ENCODE measurements at places on chromosomes 2 and 18.

GRCh38 chr2:3254442-3254941, 123.1 kb downstream of the EIPR1 start:
- no peak for DNase-seq

DNA sequence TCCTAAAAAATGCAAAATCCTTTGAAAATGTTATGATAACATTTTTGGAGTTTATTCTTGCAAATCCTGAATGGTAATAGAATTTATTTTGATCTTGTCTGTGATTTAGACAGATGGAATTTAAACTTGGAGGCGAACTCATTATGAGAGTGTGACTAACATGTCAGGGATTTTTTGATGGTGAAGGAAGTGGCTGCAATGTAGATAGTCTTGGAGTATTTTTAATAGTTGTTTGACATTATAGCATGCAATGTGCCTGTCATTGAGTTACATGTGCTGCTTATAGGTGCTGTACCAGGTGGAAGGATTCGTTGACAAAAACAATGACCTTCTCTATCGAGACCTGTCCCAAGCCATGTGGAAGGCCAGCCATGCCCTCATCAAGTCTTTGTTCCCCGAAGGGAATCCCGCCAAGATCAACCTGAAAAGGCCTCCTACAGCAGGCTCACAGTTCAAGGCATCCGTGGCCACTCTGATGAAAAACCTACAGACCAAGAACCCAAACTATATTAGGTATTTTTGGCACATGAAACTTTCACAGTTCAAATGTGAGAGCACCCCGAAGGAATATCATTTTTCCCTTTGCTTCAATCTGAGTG, 141.8 kb downstream of the MYO1B start:
- DNase-seq, result no peak

GRCh38 chr18:60448487-60449267, 76.1 kb upstream of the MC4R start:
- peak; percentile 71 for DNase-seq

- no peak for DNase-seq
Observed at GRCh38 chr2:38830526-38831159, 45.1 kb downstream of the DHX57 start.

GRCh38 chr2:66851449-66851872, 416.5 kb downstream of the MEIS1 start:
- DNase-seq, result no peak

DNA sequence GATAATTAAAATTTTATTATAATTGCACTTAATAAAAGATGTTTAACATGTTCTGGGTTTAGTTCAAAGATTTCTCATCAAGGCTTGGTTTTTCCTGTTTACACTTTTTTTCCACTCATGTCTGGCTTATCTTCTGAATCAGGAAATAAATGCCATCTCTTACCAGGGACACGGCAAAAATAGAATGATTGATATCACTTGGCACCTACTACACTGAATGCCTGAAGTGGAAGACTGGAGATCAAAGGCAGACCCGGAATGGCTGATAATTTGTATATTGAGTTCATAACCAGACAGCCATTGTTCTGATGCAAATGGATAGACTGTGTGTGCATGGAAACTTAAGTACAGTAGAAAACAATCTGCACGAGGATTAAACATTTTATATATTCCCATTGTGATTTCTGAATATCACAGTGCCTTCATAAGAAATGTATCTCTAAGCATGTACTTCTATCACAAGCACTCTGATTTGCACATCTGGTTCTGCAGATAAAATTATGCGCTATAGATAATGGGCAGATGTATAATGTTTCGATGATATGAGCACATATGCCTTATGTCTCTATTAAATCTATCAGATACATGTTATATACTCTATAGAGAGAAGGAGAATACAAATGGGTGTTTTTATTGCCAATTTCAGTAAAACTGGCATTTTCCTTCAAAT, 304.8 kb downstream of the RND3 start:
- no peak for DNase-seq

- DNase-seq, result no peak
Observed at GRCh38 chr2:75133621-75134570, 65.4 kb downstream of the TACR1 start.

GRCh38 chr2:218259099-218259961, 1.5 kb upstream of the GPBAR1 start:
- DNase-seq, result no peak

- DNase-seq, result no peak
Observed at GRCh38 chr2:216057688-216058193, 23.9 kb downstream of the PECR start.

- DNase-seq, result peak; percentile 92
Observed at GRCh38 chr2:166375736-166376487, at the start of gene SCN9A. Gene SCN9A, minus strand, starts transcription at chr2:166375944. Its CDS starts 64,188 bp downstream, at chr2:166311756.

DNA sequence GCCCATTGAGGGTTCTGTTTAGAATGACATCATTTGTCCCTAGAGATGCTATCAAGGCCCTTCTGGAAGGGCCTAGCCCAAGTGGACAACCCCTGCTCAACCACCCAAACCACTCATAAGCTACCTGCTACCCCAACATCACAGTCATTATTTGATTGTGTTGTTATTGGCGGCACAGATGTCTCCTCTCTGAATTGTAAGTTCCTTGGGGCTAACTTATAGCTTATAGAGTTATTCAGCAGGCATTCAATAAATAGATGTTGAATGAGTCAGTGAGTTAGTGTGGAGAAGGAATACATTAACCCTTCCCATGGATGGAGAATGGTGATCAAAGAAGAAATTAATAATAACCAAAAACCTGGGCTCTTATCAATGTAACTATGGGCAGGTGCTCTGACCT, 80.0 kb downstream of the ACAA2 start:
- no peak for DNase-seq

- peak; percentile 84 for DNase-seq
Observed at GRCh38 chr2:174748948-174749347, 15.3 kb downstream of the CHRNA1 start.

DNA sequence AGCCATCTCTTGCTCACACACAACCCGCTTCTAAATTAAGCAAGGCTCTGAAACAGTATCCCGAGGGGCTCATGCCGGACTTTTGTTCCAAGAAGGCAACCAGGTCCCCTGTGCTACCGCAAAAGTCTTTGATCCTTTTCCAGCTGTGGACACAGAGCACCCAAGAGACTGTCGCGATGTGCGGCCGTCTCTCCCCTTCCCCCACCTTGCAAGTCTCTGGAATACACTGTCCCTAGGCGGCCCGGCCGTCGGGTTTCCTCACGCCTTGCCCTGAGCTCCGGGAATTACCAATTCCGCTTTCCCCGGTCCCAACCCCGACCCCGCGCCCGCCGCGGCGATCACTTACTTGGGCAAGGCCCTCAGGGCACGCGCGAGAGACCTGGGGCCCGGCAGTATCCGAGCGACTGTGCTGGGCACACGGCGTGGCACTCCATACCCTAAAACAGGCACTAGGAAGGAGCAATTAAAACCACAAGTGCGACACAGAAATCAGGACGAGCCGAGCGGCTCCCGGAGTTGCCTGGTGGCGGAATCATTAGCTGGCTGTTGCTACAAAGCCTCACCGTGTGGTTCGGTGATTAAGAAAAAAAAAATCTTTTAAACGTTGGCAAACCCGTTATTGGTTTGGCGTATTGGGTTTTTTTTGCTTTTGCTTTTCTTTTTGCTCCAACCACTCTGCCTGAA, 2.2 kb upstream of the DLX1 start:
- DNase-seq, result no peak

- no peak for DNase-seq
Observed at GRCh38 chr2:42800461-42800962, 8.1 kb upstream of the HAAO start.

GRCh38 chr2:188966079-188966571, 8.0 kb upstream of the COL3A1 start:
- DNase-seq, result no peak

- DNase-seq, result peak; percentile 64
Observed at GRCh38 chr2:23624378-23624777, 239.4 kb downstream of the KLHL29 start.

DNA sequence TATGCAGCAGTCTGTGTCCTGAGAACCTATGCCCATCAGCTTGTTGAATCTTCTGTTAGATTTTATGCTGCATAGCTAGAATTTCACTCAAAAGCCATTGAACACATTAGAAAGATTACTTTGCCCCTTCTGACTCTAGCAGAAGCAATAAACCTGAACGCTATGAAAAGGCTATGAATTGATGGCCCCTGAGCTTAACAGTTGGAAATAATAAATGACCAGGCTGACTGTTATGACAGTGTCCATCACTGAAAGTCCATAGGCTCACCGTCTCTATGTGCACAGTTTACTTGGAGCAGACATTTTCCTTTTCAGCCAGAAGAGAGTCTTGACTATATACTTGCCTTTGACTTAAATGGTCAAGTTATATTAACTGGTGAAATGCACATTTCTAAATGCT, 1618.8 kb upstream of the ACVR2A start:
- no peak for DNase-seq

- DNase-seq, result no peak
Observed at GRCh38 chr2:199160081-199160480, 297.7 kb downstream of the SATB2 start.

DNA sequence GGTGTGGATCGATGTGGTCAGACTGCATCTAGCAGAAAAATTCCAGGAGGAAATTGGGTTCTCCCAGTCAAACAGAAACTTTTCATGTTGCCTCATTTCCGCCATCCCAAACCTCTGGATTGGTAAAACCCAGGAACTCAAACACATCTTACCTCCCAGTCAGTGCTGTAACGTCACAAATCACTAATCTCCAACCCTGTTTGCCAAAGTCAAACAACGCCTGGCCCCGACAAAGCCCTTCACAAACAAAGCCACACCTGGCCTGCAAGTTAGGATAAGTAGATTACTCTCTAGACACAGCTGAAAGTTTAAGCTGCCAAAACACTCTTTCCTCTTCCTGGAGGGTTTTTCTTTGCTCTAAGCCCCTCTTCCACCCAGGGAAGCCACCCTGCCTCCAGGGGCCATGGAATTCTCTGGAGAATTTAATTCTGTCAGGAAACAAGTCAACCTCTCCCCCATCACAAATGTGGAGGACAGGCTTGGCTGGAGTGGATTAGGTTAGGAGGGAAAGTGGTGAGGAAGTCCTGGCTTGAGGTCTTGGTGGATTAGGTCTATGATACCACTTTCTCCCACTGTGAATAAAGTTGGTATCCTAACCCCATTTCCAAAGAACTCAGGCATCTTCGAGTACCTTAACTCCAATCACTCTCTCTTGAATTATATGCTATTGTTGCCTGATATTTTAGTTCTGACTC, 86.7 kb downstream of the LYPD6B start:
- no peak for DNase-seq
